Smooth muscle cell of the umbilical artery (primary cell): ENCODE measurements at places on chromosomes 1 and 21. TPM values are rescaled to one million over a fixed set of nuclear protein-coding genes. Genes with fewer than 3 reads are reported as not detected.

CLCA1 gene
- not detected in 2 replicates for total RNA-seq

SERPINC1 gene
- total RNA-seq = 0.30 TPM in 1 of 2 replicates, not detected in the other

KCNE1 gene
- total RNA-seq = 0.18 and 0.30 TPM in 2 replicates

ARMH1 gene
- 0.59 and 1.2 TPM in 2 replicates for total RNA-seq

ZNF683 gene
- not detected in 2 replicates for total RNA-seq

CYP4A11 gene
- not detected in 2 replicates for total RNA-seq

CFAP45 gene
- under 0.01 and 0.55 TPM in 2 replicates for total RNA-seq

CLDN14 gene
- 0.28 and 0.30 TPM in 2 replicates for total RNA-seq

MROH7 gene
- total RNA-seq = under 0.01 and 0.14 TPM in 2 replicates

UBE2U gene
- not detected in 2 replicates for total RNA-seq

RGS8 gene
- total RNA-seq = not detected in 2 replicates

DENND2C gene
- 1.5 and 2.2 TPM in 2 replicates for total RNA-seq

COL6A2 gene
- 1,261 and 1,787 TPM in 2 replicates for total RNA-seq

OPTC gene
- total RNA-seq = not detected in 2 replicates

KCTD3 gene
- 30.0 and 56.2 TPM in 2 replicates for total RNA-seq

SLC9C2 gene
- 0.30 and 0.46 TPM in 2 replicates for total RNA-seq

PLA2G2C gene
- total RNA-seq = not detected in 2 replicates

SLFNL1 gene
- total RNA-seq = 0.65 and 0.89 TPM in 2 replicates

CFAP126 gene
- total RNA-seq = not detected in 2 replicates

UBXN10 gene
- not detected in 2 replicates for total RNA-seq

PSRC1 gene
- total RNA-seq = 1.5 and 6.0 TPM in 2 replicates

TUT4 gene
- 28.5 and 39.5 TPM in 2 replicates for total RNA-seq

HRNR gene
- not detected in 2 replicates for total RNA-seq

C4BPB gene
- not detected in 2 replicates for total RNA-seq

RALGPS2 gene
- total RNA-seq = 41.6 and 44.0 TPM in 2 replicates

IKBKE gene
- total RNA-seq = 21.7 and 30.7 TPM in 2 replicates

EVA1C gene
- total RNA-seq = 4.2 and 5.8 TPM in 2 replicates

DR1 gene
- total RNA-seq = 40.4 and 54.6 TPM in 2 replicates

CD46 gene
- total RNA-seq = 140 and 217 TPM in 2 replicates

MIER1 gene
- 24.1 and 32.7 TPM in 2 replicates for total RNA-seq

LYPLA2 gene
- total RNA-seq = 25.2 and 46.5 TPM in 2 replicates

SLC1A7 gene
- total RNA-seq = not detected in 2 replicates

DDR2 gene
- 188 and 189 TPM in 2 replicates for total RNA-seq

SIM2 gene
- 0.05 TPM in 1 of 2 replicates, not detected in the other for total RNA-seq

TNFRSF1B gene
- 3.0 and 10.6 TPM in 2 replicates for total RNA-seq

MSH4 gene
- total RNA-seq = 0.46 and 0.59 TPM in 2 replicates

FAM163A gene
- total RNA-seq = 0.05 TPM in 1 of 2 replicates, not detected in the other

LRRC53 gene
- not detected in 2 replicates for total RNA-seq

RPTN gene
- not detected in 2 replicates for total RNA-seq

CHRM3 gene
- 0.59 and 2.8 TPM in 2 replicates for total RNA-seq

EFNA3 gene
- total RNA-seq = 1.8 and 2.7 TPM in 2 replicates

PGLYRP3 gene
- not detected in 2 replicates for total RNA-seq

ENAH gene
- total RNA-seq = 132 and 134 TPM in 2 replicates

AMIGO1 gene
- 1.0 and 2.1 TPM in 2 replicates for total RNA-seq

ELF3 gene
- total RNA-seq = 2.3 and 8.0 TPM in 2 replicates

MAN1C1 gene
- total RNA-seq = 0.65 and 2.1 TPM in 2 replicates

GBP1 gene
- total RNA-seq = 25.9 and 36.5 TPM in 2 replicates

SLC45A3 gene
- 3.3 and 4.8 TPM in 2 replicates for total RNA-seq

LCE1C gene
- total RNA-seq = not detected in 2 replicates

EDN2 gene
- not detected in 2 replicates for total RNA-seq

TFB2M gene
- 15.1 and 17.2 TPM in 2 replicates for total RNA-seq

RNU5D-1 gene
- not detected in 2 replicates for total RNA-seq

LORICRIN gene
- total RNA-seq = not detected in 2 replicates

ADGRL4 gene
- total RNA-seq = 13.7 and 92.6 TPM in 2 replicates

SNX7 gene
- 49.6 and 61.4 TPM in 2 replicates for total RNA-seq

GPR61 gene
- total RNA-seq = 0.59 TPM in 1 of 2 replicates, not detected in the other

FAM167B gene
- 0.78 TPM in 1 of 2 replicates, not detected in the other for total RNA-seq
